ENCODE measurements at places on chromosomes 5 and 9.

GRCh38 chr5:23483090-23483489 lies 24.3 kb upstream of the PRDM9 start:
- no peak for DNase-seq

GRCh38 chr5:179376701-179377420 lies 31.6 kb upstream of the ADAMTS2 start:
- DNase-seq, result no peak

DNA sequence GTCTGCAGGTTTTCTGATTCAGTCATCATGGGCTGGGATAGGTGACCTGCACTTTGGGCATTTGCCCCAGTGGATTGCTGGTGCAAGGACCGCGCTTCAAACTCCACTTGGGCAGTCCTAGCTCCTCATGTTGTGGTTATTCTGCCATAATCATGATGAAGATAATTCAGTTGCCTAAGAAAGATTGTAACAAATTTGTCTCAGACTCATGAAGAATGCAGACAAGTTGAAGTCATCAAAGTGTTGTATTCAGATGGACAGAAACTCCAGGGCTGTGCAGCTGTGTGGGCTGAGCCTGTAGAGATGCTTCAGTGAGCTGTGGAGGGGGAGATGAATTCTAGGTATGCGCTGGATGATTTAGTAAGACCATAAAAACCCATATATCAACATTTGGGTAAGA lies 38.5 kb downstream of the TARS1 start:
- DNase-seq, result no peak

GRCh38 chr5:7851617-7852289 lies 820 bp upstream of the CFAP90 start:
- no peak for DNase-seq

- no peak for DNase-seq
These were observed 123.0 kb downstream of the C9orf50 start for GRCh38 chr9:129497813-129498450.

DNA sequence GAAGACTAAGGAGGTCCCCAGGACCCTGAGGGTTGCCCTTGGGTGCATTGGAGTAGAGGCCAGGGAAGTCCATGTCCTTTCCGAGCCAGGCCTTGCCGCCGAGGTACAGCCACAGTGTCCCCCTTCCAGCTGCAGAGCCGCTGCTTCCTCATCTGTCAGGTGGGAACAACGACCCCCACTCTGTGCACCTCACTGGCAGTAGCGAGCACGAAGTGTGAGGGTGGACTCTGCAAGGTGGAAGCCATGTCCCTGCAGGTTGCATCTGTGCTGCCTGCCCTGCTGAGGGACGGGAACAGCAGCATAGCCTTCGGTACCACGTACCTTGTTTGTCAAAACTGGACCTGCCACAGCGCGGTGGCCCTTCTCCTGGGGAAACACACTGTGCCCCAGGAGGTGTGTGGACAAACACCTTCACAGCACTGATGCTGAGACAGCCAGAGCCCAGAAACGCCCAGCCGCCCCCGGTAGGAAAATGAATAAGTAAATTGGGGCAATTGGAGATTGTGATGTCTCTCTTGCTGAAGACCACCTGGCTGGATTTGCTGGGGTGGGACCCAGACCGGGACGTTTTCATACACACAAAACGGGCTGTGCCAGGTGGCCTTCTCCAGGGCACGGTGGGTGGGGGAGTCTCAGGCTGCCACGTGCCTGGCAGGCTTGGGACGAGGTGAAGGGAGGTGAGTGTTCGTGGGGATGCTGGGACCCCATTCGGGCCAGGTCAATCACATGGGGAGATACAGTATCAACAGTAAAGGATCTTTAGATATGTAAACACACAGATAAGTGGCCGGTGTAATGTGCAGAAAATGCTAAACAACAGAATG lies 157.3 kb downstream of the RXRA start:
- no peak for DNase-seq

GRCh38 chr9:95010431-95010838 lies 283.9 kb downstream of the AOPEP start:
- DNase-seq, result no peak

DNA sequence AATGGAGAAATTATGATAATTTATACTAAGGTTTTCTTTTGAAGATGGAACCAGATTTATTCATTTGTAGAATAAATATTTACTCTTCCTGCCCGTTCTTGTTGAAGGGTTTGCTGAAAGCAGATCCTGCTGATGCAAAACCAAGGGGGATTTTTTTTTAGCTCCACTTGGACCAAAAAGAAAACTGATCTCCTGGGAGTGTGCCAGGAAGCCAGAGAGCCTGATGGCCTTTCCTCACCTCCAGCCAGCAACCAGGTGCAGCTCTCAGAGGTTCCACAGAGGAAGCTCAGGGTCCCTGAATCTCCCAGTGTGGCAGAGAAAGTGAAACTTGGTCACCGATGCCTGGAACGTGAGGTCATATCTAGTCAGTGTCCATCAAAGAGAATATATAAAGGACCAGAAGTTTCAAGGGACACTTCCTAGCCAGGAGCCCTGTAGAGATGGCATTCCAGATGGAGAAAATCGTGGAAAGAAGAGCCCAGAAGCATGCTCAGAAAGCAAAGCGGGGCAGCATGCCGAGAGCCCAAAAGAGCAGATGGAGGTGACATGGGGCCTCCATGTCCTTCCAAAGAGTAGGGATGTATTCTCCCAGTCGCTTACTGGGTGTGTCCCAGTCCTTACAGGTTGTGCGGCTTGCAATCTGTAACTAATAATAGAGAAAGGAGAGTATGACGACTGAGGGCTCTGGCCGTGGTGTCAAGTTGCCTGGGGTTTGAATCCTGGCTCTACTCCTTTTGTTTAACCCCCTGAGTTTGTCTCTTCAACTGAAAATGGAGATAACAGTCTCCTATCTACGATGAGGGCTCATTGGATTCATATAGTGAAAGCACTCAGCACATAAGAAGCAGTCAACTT lies 12.2 kb downstream of the AFAP1L1 start:
- peak; percentile 61 for DNase-seq

- DNase-seq, result no peak
These were observed 1749.0 kb upstream of the C9orf72 start for GRCh38 chr9:29322240-29322639.

DNA sequence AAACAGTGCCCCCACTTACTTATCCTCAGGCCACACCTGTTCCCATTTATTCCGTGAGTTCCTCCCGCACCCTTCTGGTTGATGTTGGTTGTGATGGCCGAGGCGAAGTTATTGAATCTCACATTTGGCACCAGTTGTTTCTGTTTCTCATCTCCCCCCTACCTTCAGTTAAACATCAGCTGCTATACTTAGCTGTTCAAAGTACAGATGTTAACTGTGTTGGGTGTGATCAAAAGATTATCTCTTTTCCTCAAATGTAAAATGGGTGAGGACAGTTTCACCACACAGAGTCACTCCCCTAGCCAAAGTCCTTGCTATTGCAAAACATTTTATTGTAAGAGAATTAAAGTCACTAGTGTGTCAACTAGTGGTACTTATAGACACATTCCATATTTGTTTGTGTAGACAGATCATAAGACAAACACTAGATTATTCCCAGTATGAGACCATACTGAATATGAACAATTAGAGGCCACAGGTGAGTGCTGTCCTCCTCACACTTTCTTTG lies 43.2 kb upstream of the PRSS3 start:
- no peak for DNase-seq

- no peak for DNase-seq
These were observed 889.7 kb downstream of the CDH9 start for GRCh38 chr5:26148569-26149107.

GRCh38 chr5:67493676-67494075 lies 297.1 kb upstream of the CD180 start:
- DNase-seq, result peak; percentile 50

DNA sequence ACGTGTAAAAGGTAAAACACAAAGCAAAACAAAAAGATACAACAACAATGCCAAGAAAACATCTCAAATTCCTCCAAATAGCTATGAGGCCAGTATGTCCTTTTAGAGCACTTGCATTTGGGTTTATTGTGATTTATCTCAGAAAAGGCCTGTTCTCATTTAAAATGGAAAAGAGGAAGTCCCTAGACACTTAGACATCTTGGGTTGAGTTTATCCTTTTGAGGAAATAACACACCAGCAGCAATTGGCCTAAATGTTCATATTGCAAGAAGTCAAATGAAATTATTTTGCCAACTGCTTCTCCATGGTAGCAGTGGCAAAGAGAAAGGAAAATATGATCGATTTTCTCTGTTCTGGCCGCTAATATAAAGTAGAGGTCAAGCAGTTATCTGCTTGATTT lies 43.6 kb upstream of the TRMT10B start:
- DNase-seq, result no peak

DNA sequence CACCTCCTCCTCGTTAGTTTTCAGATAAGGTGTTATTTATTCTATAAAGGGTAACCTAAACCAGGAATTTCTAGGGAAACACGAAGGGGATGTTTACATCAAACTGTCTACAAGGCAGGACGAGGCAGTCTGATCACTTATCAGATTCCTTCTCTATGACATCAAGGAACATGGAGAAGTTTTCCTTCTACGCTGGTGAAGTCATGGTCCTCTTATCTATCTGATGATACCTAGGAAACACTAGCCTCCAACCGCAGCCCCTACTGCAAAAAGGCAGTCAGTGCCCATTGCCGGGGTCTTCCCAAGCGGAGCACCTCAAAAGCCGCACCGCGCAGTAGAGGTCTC lies 1.5 kb downstream of the MPDZ start:
- no peak for DNase-seq

All from NCI-H1092 (cell line).